CD4-positive, alpha-beta T cell treated with Interleukin-10 for 1 hour (primary cell): ENCODE measurements at places on chromosomes 12 and 14.

DNA sequence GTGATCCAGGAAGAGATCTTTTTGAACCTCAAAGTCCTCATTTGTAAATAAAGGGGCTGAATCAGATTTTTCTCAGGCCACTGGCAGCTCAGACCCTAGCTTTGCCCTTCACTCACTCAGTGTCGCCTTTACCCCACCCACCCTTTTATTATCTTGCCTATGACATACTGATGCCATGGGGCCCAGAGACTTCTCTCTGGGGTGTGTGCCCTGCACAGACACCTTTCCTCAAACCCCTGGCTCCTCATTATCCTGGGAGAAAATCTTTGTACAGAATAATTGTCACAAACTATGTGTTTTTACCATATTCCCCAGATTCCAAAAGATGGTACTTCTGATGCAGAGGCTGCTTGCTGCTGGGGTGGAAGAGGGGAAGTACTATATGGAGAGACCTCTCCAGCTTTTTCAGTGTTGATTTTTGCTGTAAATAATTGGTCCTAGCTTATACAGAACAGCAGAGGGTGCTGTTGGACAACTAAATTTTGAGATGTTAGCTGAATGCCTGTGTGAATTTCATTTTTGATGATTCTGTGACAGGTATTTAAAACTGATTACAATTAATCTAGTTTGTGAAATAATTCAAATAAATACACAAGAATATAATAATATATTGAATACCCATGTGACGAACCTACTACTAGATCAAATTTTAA lies 53.9 kb upstream of the DCD start:
- peak; percentile 67 for DNase-seq

GRCh38 chr12:8082808-8083100 lies 680 bp downstream of the NECAP1 start:
- peak; percentile 35 for DNase-seq

DNA sequence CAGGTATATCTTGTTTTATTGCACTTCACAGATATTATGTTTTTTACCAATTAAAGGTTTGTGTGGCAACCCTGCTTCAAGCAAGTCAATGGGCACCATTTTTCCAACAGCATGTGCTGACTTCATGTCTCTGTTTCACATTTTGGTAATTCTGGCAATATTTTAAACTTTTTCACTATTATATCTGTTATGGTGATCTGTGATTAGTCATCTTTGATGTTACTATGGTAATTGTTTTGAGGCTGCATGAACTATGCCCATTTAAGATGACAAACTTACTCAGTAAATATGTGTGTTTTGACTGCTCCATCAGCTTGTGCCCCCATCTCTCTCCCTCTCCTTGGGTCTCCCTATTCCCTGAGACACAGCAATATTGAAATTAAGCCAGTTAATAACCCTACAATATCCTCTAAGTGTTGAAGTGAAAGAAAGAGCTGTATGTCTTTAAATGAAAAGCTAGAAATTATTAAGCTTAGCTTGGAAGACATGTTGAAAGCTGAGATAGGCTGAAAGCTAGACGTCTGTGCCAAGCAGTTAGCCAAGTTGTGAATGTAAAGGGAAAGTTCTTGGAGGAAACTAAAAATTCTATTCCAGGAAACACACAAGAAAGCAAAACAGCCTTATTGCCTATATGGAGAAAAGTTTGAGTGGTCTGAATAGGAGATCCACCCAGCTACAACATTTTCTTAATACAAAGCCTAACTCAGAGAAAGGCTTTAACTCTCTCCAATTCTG lies 365.1 kb downstream of the ATP23 start:
- no peak for DNase-seq

DNA sequence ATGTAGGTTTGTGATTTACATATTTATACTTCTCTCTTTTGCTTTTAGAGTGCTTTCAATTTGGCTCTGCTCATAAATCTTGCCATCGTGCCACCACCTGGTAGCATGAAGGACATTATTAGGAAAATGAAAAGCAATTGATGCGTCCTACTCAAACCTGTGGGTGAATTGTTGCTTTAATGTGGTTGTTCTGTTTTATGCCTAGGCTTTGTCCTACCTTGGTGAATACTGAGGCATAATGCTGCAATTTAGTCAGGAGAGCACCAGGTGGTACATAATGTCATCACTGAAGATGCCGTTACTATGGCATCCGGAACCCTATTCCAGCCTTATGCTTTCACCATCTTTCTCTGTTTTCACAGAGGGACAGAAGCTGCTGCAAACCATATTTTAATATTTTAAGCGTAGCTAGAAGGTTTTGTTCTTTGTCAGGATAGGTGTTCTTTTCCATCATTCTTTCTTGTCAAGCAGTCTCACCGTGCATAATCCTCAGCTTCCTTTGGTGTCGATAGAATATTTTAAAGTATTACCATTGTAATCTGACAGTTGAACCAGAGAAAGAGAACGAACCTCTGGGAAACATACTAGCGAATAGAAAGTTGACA lies 68.5 kb upstream of the PKP2 start:
- DNase-seq = no peak

- peak; percentile 60 for DNase-seq
Observed at GRCh38 chr12:115916910-115917668, 360.4 kb downstream of the MED13L start.

DNA sequence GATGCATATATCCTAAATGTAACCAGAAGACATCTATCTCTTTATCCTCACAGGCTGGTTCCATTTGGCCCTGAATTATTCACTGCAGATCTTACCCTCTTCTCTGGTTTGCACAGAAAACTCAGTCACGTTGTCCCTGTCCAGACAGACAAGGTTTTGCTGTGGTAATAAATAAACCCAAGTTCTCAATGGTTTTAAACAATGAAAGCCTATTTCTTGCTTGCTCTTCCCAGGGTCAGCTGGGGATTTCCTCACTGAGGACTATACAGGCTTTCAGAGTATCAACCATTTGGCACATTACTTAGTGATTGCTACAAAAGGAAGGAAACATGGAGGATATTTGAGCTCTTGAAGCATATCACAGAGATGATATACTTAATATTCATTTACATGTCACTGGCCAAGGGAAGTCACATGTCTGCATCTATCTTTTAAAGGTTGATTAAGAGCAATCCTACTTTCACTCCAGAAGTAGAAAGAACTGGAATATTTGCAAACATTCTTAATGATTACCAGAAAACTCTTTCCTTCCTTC lies 24.4 kb upstream of the E2F7 start:
- no peak for DNase-seq

DNA sequence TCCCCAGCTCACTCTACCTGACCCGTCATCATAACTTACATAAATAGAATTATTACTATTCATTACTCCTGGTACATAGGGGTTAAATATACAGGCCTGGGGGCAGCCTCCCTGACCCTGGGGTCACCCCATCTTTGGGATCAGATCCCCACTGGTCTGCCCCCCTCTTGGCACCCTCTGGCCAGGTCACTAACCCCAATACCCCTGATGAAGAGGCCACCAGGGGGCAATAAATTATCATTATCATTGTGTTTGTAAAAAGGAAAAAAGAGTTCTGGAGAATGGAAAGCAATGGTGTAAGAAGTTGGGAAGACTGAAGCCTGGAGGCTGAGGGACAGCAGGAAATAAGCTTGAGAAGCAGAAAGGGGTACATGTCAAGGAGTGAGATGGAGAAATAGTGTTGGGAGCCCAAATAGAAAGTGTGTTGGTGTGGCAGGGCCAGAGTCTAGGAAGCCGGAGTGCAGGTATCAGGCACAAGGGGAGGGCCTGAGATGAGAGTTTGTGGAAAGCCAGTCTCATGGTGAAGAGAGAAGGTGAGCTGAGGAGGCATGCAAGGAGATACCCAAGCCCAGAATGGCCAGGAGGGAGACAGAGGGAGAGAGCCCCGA lies 6.1 kb upstream of the AAAS start:
- peak; percentile 24 for DNase-seq

- DNase-seq = peak; percentile 57
Observed at GRCh38 chr12:120110550-120111501, 5.7 kb downstream of the RAB35 start.

DNA sequence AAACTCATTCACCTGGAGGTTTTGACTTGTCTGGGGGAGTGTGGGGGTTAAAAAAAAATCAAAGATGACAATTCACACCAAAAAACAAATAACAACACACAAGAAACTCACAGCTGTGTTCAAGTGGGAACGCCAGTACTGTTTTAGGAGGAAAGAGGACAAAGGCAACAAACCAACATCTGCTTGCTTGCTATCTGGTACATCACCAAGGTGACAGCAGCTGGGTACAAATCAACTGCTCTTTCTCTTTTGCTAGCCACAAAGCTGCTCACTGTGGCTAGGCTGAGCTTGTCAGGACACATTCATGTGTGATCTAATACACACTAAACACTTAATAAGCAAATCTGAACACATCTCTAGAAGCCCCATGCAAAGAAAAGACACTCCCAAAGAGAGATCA lies 128.0 kb upstream of the RAP1B start:
- peak; percentile 62 for DNase-seq

DNA sequence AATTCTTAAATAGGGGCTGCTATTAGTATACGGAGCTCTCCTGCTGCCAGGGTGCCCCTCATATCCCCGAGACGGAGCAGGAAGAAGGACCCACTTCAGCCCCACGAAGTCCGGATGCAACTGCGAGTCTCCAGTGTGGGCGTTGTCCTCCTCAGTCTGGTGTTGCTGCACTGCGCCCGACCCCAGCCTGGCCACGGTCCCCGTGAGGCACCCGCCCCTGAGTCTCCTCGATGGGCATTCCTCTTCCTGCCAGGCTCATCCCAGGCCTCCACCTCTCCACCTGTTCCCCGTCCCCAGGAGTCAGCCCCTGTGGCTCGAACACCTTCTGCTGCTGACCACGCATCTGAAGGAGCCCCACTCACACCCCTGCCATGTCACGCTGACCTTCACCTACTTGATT lies 68.1 kb upstream of the SFSWAP start:
- no peak for DNase-seq

DNA sequence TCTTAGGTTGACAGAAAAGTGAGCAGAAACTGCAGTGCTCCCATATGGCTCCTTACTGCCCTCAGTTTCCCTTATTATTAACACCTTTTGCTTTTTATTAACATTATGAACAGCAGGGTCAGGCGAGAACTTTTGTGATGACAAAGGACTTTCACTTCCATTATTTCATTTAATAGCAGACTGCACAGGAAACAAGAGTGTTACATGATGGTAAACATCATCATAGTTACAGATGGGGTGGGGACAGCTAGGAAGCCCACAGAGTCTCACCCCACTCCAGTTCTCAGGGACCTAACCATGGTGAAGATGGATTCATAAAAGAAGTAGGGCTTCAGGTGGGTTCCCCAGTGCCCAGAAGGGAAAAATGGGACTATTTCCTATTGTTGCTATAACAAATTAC lies 110.1 kb upstream of the PELI2 start:
- no peak for DNase-seq

DNA sequence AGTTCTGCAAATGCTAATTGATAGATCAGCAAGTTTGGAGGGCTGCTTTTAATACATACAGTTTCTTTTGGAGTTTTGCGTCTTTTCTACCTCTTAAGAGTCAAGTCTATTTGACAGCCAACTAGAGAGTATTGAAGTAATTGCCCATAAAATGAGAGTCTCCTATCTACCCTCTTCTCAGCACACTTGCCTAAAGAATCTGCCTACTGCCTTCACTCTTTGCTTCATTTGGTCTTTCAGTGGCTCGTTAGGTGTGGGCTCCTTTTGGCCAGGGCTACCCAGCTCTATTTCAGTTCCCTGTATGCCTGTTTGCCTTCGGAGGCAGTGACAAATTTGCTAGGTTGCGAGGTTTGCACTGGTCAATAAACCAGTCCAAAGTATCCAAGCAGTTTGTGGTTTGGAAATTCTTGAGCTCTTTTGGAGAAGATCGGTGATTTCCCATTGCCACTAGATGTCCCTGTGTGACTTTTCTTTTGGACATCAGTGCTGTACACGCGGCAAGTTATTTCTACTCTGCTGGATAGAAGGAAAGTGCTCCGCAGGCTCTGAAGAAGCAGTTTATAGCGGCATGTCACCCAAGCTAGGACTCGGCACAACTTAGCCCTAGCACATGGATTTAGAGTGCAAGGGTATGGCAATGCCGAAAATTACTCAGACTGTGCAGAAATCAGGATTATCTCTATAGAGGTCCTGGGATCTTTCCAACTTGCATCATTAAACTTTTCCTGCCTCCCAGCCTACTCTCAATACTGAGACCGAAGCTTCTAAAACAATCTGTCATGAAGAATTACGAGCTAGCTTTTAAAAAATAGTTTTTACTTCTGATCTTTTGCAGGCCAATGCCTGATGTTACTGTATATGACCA lies 38.6 kb downstream of the MGST1 start:
- no peak for DNase-seq

GRCh38 chr12:18651525-18651924 lies 86.3 kb downstream of the PLCZ1 start:
- DNase-seq = no peak

DNA sequence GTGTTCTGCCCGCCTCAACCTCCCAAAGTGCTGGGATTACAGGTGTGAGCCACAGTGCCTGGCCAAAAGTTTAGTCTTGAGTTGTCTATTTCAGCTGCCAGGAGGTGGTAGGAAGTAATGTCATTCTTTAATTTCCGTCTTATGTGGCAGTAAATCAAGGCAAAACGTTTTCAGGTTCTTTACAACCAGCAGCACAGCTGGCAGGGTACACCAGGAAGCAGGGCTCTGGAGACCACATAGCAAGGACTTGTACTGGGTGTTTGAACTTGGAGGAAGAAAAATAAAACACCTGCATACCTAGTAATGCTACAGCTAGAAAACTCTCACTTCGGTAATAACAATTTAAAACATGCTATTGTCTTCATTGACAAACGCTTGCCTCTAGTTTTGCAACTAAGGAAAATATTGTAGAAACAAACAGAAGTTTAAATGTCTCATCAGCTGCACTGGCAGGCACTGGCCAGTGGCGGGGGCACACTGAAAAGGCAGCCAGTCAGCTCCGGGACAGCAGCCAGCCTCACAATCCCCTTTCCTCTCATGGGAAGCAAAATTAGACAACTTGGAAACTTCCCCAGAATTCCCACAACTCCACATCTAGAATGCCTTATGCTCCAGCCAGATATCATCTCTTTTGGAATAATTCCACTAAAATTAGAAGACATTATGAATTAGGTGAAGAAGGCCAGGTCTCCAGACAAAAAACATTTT lies 72.2 kb downstream of the CLIP1 start:
- DNase-seq = no peak

GRCh38 chr12:71438670-71439361 lies 782 bp upstream of the LGR5 start:
- no peak for DNase-seq

DNA sequence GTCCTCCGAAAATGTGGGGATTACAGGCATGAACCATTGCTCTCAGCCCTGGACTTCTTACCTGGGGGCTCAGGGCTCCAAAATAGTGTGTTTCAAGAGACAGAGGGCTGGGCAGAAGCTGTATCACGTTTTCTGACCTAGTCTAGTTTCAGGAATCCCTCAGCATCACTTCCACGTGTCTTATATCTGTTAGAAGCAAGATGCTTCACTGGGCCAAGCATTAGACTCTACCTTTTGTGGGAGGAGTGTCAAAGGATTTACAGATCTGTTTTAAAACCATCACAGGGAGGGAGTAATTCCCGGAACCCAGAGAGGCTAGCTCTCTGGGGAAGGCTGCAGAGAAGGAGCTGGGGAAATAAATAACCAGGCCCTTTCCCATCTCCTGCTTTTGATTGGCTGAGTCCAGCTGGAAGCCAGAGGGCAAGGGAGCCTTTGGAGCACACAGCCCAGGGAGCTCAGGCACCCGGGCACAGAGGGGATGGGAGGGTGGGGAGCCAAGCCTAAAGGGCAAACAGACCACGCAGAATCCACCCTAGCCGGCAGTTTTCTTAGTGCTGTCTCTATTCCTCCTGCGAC lies 33.3 kb upstream of the ALDH2 start:
- DNase-seq = no peak
